ENCODE measurements at places on chromosomes 12 and 14. TPM values are rescaled to one million over a fixed set of nuclear protein-coding genes. Genes with fewer than 3 reads are reported as not detected.

GRCh38 chr14:58171090-58171489 is 19.1 kb upstream of the ARMH4 start:
- H3K27ac ChIP-seq: peak overlapping the region; percentile 76
- no peaks in the 10 kb centered on the region for H3K27me3 ChIP-seq
- no peaks in the 10 kb centered on the region for H3K36me3 ChIP-seq
- H3K4me1 ChIP-seq: peaks cover 9% of the 10 kb centered on the region
- DNase-seq: peak; percentile 94

- H3K36me3 ChIP-seq: no peaks in the 10 kb centered on the region
- no peak overlapping the region for H3K4me3 ChIP-seq
- no peak overlapping the region for H3K27ac ChIP-seq
- no peaks in the 10 kb centered on the region for H3K27me3 ChIP-seq
Observed at GRCh38 chr14:54647378-54647777, 80.5 kb downstream of the SAMD4A start.

- no peaks in the 10 kb centered on the region for H3K4me1 ChIP-seq
- no peaks in the 10 kb centered on the region for H3K27me3 ChIP-seq
- DNase-seq: no peak
- no peak overlapping the region for H3K27ac ChIP-seq
- H3K36me3 ChIP-seq: no peaks in the 10 kb centered on the region
Observed at GRCh38 chr14:79578470-79578869, 632.8 kb downstream of the DIO2 start.

DNA sequence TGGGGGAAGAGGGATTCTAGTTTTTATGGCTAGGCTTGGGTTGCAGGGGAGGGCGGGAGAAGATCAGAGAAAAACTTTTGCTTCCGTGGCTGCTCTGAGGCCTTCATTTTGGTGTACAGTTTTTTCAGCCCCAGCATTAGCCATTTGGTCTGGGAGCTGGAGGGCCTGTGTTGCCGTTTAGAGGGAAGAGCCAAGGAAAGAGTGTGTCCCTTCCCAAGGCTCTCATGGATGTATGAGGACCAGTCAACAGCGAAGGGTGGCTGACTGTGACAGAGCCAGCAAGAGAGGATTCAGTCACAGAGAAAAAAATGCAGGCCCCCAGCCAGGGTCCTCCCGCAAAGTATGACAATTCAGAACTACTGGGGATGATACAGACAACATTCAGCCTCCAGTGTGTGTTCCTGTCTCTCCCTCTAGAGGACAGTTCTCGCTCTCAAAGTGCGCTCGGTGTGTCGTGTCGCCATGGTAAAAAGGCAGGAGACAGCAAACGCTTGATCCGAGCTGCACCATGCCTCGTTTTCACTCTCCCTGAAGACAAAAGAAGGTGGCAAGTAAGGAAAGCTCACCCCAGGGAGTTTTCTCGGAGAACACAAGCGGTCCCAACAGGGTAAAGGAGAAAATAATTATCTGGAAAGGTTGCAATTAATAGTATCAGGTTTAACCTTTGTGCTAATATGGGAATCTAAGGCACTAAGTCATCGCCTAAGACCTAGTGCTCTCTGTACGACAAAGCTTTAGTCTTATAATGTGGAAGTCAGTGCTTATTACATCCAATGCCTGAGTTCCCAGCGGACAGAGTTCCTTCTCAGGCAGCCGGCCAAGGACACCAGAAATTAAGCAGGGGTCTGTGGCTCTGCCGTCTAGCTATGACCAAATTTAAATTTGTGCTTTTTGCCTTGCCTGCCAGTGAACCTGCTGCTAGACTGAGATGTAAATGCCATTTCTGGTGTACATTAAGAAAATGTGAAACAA is 157.3 kb upstream of the PLXNC1 start:
- H3K27ac ChIP-seq: peak overlapping the region; percentile 6
- H3K27me3 ChIP-seq: no peaks in the 10 kb centered on the region
- no peak overlapping the region for H3K4me3 ChIP-seq
- no peaks in the 10 kb centered on the region for H3K36me3 ChIP-seq
- H3K4me1 ChIP-seq: no peaks in the 10 kb centered on the region

Gene ADAMTS20
- 0.09 TPM for total RNA-seq

GRCh38 chr12:119206348-119207062 is 27.8 kb downstream of the HSPB8 start:
- H3K36me3 ChIP-seq: no peaks in the 10 kb centered on the region
- no peak for DNase-seq
- H3K4me1 ChIP-seq: no peaks in the 10 kb centered on the region
- no peak overlapping the region for H3K27ac ChIP-seq

Gene SLC10A1
- not detected for total RNA-seq

Gene ELK3
- total RNA-seq: 5.5 TPM

Gene PTCSC3
- not detected for total RNA-seq

- no peaks in the 10 kb centered on the region for H3K36me3 ChIP-seq
- no peak overlapping the region for H3K4me3 ChIP-seq
- no peaks in the 10 kb centered on the region for H3K4me1 ChIP-seq
- no peak for DNase-seq
Observed at GRCh38 chr12:132448463-132448820, 41.5 kb upstream of the FBRSL1 start.

GRCh38 chr12:38053113-38053512 is 263.5 kb upstream of the ALG10B start:
- H3K27me3 ChIP-seq: no peaks in the 10 kb centered on the region
- no peak overlapping the region for H3K4me3 ChIP-seq
- no peak overlapping the region for H3K27ac ChIP-seq
- no peak for DNase-seq

DNA sequence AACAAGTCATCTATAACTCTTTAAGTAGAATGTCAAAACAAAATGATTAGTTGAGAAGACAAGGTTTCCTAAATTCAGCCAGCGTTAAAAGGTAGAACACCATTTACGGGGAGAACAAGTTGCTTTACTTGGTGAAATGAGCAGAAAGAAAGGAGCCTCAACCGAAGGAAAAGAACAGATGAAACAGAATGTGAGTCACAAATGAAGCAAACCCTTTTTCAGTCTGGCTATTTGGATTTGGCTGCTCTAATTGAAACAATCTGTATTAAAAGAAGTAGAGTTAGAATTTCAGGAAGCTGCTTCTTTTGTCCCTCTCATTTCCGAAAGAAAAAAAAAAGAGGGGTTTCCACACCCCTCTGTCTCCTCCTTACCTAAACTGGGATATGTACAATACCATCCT is 34.6 kb downstream of the CEP128 start:
- 0 out of 3 replicates have a peak, but pooled peaks cover 2% of the 10 kb centered on the region for H3K36me3 ChIP-seq
- H3K4me3 ChIP-seq: no peak overlapping the region
- no peak for DNase-seq
- H3K4me1 ChIP-seq: no peaks in the 10 kb centered on the region
- no peaks in the 10 kb centered on the region for H3K27me3 ChIP-seq

Data from K562 (cell line).